Activated B cell treated with CpG ODN at 0.5 μM for 24 hours (primary cell): ENCODE measurements at places on chromosomes 7 and 10. TPM values are rescaled to one million over a fixed set of nuclear protein-coding genes. Genes with fewer than 3 reads are reported as not detected.

Gene INA
- total RNA-seq, result not detected in 2 replicates

Gene WDFY4
- 480 and 488 TPM in 2 replicates for total RNA-seq

Gene SPDYE6
- not detected in 2 replicates for total RNA-seq

Gene CALCR
- not detected in 2 replicates for total RNA-seq

Gene TMEM229A
- total RNA-seq, result not detected in 2 replicates

Gene CPA2
- not detected in 2 replicates for total RNA-seq

Gene ASAH2
- total RNA-seq, result 1.8 and 2.3 TPM in 2 replicates

Gene FAM25A
- not detected in 2 replicates for total RNA-seq

Gene UCN3
- not detected in 2 replicates for total RNA-seq

Gene OR6B1
- total RNA-seq, result not detected in 2 replicates

Gene CFAP46
- total RNA-seq, result 1.6 and 3.7 TPM in 2 replicates

Gene FGFR2
- total RNA-seq, result not detected in 2 replicates
